ENCODE measurements at places on chromosomes 16 and 17.

DNA sequence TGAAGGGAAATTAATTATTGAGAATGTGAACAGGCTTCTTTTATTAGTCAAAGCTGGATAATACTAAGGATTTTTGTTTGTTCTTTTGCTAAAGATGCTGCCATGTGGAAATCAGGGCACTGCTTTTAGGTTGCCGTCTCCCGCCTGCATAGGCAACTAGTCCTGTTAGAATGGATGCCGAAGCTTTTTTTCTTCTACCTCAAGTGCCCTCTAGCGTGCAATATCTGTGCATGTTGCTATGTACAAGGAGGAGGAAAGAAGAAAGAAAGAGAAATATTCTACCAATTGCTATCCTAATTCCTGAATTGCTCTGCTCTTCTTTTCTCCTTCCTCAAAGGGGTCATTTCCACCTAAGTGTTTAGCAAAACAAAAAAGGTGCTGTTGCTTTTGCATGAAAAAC, 5.2 kb upstream of the CDH8 start:
- DNase-seq: no peak

DNA sequence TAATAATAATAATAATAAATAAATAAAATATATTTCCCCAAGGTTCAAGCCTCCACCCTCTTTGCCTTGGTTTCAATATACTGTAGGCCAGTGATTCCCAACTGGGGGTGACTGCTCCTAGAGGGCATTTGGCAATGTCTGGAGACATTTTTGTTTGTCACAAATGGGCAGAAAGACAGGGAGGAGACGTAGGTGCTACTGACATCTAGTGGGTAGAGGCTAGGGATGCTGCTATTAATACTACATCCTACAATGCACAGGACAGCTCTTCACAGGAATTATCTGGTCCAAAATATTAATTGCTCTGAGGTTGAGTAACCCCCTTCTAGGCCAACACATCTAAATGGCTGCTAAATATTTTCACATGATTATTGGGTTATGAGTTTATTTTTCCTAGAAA, 12.8 kb upstream of the PRR14 start:
- DNase-seq: no peak

DNA sequence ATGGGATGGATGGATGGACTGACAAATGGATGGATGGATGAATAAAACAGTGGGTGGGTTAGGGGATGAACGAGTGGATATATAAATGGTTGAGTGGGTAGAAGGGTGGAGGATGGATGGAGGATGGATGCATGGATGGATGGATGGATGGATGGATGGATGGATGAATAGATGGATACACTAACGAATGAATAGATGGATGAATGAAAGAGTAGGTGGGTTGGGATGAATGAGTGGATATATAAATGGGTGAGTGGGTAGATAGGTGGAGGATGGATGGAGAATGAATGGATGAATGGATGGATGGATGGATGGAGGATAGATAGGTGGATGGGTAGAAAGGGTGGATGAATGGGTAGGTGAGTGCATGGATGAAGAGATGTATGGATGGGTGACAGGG, 62.1 kb downstream of the CDYL2 start:
- DNase-seq: no peak

GRCh38 chr17:80477647-80478478, 1.5 kb upstream of the NPTX1 start:
- DNase-seq: no peak

GRCh38 chr16:52825892-52826291, 226.8 kb downstream of the CHD9NB start:
- DNase-seq: no peak

DNA sequence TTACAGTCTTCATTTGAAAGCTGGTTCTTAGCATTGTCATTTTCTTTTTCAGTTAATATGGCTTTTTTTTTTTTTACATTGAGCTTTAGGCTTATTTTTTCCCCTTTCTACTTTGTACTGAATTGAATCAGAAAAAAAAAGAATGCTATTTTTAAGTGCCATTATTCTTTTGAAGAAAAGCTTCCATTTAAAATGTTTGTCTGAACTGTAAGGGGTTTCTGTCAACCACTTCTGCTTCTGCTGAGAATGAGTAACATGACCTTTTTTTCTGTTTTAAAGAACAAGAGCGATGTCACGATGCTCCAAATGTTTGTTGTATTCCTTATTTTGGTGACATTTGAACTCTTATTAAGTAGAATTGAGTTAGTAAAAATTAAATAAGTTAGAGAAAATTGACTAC, 50.0 kb downstream of the MRTFB start:
- DNase-seq: no peak

- no peak for DNase-seq
These were observed 434.4 kb upstream of the ZFHX3 start for GRCh38 chr16:73482310-73482709.

DNA sequence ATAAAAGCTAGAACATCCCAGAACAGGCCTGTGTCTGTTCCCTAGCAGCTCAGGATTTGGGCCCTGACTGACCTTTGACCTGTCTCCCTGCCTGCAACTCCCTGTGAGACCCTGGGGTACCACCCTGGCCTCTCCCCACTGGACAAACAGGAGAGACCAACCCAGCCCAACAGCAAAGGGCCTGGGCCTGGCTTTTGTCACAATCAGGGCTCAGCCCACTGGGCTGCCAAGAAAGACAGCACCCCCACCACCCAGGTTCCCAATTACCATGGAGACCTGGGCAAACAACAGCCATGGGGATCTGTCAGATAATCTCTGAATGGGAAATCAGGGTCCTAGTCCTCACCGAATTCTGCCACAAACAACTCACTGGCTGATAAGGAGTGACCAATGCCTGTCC, 11.1 kb downstream of the PLLP start:
- DNase-seq: no peak

DNA sequence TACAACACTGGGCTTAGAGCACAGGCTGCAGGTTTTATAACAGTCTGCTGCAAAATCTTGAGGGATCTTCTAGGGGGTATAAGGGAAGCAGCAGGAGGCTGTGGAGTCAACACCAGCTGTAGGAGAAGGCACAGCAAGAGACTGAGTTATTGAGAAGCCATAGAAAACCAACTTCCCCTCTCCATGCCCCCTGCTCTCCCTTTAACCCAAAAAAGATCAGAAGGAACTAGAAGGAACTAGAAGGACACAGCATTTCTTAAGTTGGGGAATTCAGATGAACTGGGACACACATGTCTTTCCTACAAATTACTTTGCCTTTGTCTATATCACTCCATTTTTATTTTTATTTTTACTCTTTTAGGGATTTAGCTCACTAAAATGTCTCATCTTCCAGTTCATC, 6.2 kb upstream of the CCL18 start:
- no peak for DNase-seq

DNA sequence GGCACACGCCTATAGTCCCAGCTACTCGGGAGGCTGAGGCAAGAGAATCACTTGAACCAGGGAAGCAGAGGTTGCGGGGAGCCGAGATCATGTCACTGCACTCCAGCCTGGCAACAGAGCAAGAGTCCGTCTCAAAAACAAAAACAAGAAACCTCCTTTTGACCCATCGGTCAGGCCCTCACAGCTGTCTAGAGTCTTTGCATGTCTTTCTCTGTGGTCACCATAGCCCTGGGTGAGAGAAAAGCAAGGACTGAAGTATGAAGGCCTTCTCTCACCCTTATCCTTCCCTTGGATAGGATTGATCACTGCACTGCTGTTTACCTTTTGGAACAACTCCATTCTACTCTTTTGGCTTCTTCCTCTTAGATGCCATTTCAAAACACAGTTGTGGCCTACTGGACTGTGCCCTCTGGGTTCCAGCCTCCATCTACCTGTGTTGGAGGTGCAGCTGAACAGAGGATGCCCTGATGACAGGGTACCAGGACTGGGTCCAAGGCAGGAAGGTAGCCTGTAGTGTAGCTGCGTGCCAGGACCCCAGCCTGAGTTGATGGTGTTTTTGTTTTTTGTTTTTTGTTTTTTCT, 37.1 kb downstream of the LDHD start:
- no peak for DNase-seq

DNA sequence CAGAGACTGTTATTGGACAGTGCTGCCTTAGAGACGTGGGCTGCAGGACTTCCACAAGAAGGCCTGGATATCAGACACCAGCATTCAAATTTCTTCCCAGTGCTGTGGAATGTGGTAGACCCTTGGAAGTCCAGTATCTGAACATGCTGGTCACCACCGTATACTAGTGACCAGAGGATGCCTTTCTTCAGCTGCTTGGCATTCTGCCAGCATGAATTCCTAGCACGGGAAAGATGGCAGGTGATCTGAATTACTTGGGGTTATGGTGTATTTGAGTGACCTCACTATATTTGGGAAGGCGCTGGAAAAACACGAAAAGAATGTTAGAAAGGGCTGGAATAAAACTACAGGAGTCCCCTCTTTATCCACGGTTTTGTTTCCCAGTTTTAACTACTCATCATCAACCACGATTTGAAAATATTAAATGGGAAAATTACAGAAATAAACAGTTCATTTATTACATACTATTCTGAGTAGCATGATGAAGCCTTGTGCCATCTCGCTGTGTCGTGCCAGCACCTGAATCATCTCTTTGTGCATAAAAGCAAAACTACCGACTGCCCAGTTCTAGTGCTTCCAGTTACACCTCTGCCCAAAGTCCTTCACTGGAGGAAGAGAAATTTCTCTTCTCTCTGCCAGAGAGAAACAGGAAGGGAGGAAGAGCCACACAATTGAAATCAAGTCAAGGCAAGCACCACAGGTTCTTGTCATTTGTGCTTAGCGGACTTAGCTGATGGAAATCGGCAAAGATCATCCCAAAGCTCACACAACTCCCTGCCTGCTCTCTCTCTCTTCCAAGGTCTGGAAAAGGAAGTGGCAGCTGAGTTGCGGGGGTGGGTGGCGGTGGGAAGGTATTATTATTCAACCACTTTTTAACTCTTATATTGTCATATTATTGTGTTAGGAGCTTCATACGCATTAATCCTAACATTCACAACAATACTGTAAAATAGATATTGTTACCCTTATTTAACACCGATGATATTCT, 1.4 kb upstream of the CHST4 start:
- no peak for DNase-seq

GRCh38 chr16:529012-529575, 1.6 kb downstream of the CAPN15 start:
- no peak for DNase-seq

GRCh38 chr17:73492821-73493814, 151.1 kb downstream of the SDK2 start:
- DNase-seq: no peak

DNA sequence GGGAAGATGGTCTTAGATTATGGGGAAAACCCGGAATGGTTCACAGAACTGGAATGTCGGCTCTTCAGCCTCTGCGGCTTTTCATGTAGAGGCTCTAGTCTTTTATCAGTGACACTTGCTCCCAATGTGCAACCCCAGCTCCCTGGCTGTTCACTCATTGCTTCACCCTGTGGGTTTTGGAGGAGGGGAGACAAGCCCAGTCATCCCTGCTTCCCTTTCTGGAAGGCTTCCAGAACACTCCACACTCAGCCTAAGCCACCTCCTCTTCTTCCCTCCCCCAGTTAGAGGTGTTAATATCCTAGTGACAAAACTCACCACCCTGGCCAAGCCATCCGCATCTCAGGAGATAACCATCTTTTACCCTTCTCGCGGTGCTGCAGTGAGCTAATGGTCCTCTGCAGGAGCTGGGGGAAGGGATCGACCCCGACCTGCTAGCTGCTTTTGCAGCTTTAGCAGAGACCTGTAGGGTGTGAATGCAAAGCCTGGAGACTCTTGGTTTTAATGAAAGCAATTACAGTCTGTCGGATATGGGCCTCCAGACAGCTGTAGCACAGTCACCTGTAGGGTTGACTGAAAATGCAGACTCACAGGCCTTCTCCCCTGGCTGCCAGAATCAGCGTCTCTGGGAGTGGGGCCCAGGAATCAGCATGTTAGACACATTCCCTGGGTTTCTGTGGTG, 24.3 kb upstream of the LASP1NB start:
- DNase-seq: no peak

- DNase-seq: no peak
These were observed 28.5 kb upstream of the EFCAB13 start for GRCh38 chr17:47295037-47295873.

GRCh38 chr16:86078121-86078600, 179.2 kb downstream of the IRF8 start:
- no peak for DNase-seq

DNA sequence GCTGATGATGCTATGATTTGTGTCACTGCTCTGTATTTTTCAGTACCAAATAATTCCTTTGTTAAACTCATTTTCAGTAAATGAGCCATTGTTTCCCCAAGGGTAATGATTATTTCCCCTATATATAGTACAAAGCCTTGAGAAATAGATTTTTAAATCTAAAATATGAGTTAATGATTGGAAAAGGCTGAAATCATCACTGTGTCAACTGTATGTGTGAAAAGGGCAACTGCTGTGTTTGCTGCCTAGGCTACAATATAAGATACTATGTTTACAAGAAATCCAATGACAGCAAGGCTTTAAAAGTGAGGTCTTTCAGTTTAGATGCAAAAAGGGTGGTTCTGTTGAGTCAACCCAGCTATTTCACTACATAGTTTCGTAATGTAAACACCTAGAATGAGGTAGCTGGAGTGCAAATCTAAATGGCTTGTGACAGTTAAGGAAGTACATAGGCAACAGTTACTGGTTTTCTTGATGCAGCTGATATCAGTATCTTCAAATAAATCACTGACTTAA, 15.3 kb downstream of the NLK start:
- no peak for DNase-seq

- no peak for DNase-seq
These were observed 13.9 kb downstream of the NUP93 start for GRCh38 chr16:56743840-56744239.

DNA sequence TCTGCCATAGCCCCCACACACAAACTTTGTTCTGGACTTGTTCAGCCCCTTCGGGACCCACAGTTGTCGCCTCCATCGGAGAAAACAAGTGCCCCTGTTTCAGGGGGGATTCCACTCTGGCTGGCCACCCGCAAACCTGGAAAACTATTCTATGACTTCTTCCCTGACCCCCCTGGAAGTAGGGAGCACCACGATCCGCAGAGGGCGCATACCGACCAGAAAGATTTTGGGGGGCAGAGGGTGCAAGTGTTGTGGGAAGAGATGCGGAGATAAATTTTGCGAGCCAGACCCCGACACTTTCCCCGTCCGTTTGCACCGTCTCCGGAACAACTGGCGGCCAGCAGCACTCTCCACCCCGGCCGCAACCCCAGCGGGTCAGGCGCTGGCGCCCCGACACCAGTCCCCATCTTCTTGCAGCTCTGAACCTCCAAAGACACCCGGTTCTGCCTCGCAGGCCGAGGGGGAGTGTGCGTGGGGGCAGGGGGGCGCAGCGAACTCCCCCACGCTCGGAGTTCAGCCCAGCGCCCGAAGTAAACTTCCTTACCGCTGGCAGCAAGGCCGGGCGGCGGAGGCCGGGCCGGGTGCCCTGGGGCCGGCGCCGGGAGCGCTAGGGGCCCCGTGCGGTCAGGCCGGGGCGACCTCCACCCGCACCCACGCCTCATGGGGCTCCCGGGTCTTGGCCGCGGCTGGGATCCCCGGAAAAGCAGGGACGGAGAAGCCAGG, 744 bp downstream of the SALL1 start:
- DNase-seq: no peak

Data from stimulated activated CD4-positive, alpha-beta T cell treated with anti-CD3 and anti-CD28 coated beads, Interleukin-1b, Interleukin-23, amount 100 ng/mL, for 1 hour (primary cell).